ENCODE measurements at places on chromosomes 3 and 15. TPM values are rescaled to one million over a fixed set of nuclear protein-coding genes. Genes with fewer than 3 reads are reported as not detected.

GOLGA8J gene
- total RNA-seq: not detected

ADGRG7 gene
- total RNA-seq: not detected

GOLGA6L9 gene
- total RNA-seq: 1.4 TPM

FANCD2 gene
- 43.1 TPM for total RNA-seq

TGM4 gene
- not detected for total RNA-seq

IFT122 gene
- 14.6 TPM for total RNA-seq

ARGFX gene
- total RNA-seq: not detected

TRIM71 gene
- 24.6 TPM for total RNA-seq

PTPRG gene
- total RNA-seq: 1.4 TPM

TIGIT gene
- total RNA-seq: not detected

ST8SIA2 gene
- total RNA-seq: not detected

PRRT3 gene
- total RNA-seq: 8.6 TPM

CYP1A2 gene
- total RNA-seq: not detected

KNL1 gene
- 40.6 TPM for total RNA-seq

KBTBD13 gene
- not detected for total RNA-seq

GOLGA8N gene
- 0.62 TPM for total RNA-seq

MYZAP gene
- total RNA-seq: 0.06 TPM

NMB gene
- total RNA-seq: 4.5 TPM

CPN2 gene
- total RNA-seq: not detected

SLC9C1 gene
- not detected for total RNA-seq

CCR9 gene
- total RNA-seq: not detected

MESP2 gene
- not detected for total RNA-seq

PIGX gene
- total RNA-seq: 21.7 TPM

ZNF621 gene
- total RNA-seq: 17.8 TPM

NXPE3 gene
- 12.3 TPM for total RNA-seq

TMCO5A gene
- total RNA-seq: not detected

SKOR1 gene
- total RNA-seq: 4.9 TPM

BCL2A1 gene
- not detected for total RNA-seq

CKMT1B gene
- total RNA-seq: 30.9 TPM

RLBP1 gene
- total RNA-seq: 6.6 TPM

SPATA12 gene
- not detected for total RNA-seq

CAMK1 gene
- total RNA-seq: not detected

PROK2 gene
- total RNA-seq: not detected

RMDN3 gene
- total RNA-seq: 114 TPM

SEMA5B gene
- not detected for total RNA-seq

FAM3D gene
- total RNA-seq: not detected

EIF2A gene
- 269 TPM for total RNA-seq

MTMR10 gene
- 12.0 TPM for total RNA-seq

SOX14 gene
- not detected for total RNA-seq

GABRB3 gene
- total RNA-seq: 11.4 TPM

All from G401 (cell line).